Tongue (tissue), 3 donors: ENCODE measurements at places on chromosomes 6 and 20. TPM values are rescaled to one million over a fixed set of nuclear protein-coding genes. Genes with fewer than 3 reads are reported as not detected.

DNA sequence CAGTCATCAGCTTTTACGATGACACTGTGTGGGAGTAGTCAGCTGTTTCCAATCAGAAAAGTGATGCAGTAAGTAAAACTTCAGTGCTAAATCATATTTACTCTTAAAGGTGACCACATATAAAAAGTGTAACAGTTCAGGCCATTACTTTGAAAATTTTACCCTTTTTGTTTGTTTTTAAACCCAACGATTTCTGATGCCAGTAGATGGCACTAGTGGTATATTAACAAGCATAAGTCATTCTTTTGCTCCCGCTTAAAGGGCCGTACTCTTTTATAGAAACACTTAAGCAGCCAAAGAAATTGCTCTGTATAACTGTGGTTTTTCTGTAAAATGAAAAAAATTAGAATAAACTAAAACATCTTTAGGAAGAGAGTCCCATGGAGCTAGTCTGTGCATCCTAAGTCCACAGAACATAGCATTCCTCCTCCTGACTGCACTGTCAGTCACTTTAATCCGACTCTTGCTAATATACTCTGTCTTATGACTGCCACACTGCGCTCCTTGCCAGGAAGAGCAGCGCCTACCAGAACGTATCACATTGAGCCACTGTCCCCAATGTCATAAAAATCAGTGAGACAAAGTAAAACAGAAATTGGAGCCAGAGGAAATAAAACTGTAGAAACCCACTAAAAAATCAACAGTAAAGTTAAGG is 25.0 kb downstream of the HEBP2 start:
- DNase-seq = peak; percentile 79

DNA sequence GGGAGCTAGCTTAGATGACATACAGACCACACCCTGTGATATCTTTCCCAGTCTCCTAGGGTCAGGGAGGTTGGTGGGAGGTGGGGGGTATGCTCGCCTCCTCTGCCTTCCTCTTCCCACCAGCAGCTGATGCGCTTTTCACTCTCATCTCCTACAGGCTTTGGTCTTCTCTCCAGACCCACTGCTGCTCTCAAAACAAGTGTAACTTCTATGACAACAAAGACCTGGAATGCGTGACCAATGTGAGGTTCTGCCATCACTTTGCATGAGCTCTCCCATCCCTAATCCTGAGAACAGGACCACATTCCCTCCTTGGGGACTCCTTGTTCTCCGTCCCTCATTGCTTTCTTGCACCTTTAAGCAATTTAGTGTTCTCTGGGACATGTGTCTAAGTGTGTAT is 2.7 kb downstream of the CTSA start:
- DNase-seq = no peak

DNA sequence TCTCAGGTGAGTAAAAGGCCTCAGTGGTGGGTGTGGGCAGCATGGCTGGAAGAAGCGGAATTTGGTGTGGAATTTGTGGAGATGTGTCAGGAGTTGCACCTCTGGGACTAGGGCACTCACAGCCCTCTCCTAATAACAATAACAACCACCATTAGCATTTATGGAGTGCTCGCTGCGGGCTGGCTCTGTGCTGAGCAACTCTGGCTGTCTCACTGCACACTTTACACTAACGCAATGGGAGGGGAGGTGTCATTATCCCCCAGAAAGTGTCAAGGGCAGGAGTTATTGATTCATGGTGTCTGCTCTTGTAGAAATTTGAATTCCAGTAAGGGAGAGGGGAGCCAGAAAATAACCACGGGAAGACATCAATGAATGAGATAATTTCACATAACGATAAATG is 22.7 kb upstream of the SCRT2 start:
- DNase-seq = no peak

GRCh38 chr6:151063842-151064647 is 175.7 kb upstream of the AKAP12 start:
- DNase-seq = no peak

DNA sequence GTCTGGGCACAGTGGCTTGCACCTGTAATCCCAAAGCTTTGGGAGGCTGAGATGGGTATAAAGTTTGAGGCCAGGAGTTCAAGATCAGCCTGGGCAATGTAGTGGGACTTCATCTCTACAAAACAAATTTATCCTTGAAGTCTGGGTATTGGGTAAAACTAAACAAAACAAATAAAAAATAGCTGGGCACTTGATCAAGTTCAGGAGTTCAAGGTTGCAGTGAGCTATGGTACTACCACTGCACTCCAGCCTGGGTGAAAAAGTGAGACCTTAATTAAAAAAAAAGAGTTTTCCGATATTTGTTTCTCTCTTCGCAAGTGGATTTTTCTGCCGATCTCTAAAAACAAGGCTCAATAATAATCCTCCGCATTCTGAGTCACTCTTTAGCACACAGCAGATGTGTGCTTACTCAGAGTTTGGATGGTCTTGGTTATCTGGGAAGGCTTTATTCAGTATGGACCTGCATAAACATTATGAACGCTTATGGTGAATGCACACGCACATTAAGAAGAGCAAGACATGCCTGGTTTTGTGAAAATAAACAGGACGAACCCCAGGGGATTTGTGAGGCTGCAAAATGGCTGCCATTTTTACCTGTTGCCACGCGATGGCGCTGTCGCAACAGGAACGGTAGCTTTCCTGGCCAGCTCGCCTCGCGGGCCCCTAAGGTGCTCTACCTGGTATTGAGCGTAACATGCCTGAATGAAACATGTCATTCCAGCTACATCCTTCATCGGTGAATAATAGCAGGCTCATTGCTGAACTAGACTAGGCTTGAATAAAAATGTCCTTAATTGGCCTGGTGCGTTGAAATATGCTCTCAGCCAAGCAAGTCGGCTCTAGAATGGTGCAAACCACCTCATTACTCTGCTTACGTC is 6.0 kb downstream of the OPN5 start:
- peak; percentile 86 for DNase-seq

DNA sequence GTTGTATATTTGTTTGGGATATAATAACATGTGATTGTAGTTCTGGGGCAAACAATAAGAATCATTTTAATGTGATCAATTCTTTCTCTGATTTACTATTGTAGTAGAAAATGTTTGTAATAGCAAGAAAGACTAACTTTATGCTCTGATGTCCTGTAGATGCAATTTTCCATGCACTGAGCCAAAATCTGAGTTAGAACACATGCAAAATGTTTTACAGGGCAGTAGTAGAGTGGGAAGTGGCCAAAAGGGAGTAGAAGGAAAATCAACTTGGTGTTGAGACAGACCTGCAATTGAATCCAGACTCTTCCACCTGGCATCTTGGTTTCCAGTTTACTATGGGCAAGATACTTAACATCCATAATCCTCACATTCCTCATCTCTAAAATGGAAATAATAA is 93.5 kb upstream of the BMP5 start:
- DNase-seq = peak; percentile 69

The WFDC12 gene
- not detected for total RNA-seq

The LINC00237 gene
- total RNA-seq = not detected

GRCh38 chr6:123263981-123264380 is 267.9 kb downstream of the CLVS2 start:
- DNase-seq = no peak
